Stimulated activated CD8-positive, alpha-beta memory T cell treated with anti-CD3 and anti-CD28 coated beads, Interleukin-4, amount 100 ng/mL, for 4 hours (primary cell): ENCODE measurements at places on chromosomes 6 and 20.

DNA sequence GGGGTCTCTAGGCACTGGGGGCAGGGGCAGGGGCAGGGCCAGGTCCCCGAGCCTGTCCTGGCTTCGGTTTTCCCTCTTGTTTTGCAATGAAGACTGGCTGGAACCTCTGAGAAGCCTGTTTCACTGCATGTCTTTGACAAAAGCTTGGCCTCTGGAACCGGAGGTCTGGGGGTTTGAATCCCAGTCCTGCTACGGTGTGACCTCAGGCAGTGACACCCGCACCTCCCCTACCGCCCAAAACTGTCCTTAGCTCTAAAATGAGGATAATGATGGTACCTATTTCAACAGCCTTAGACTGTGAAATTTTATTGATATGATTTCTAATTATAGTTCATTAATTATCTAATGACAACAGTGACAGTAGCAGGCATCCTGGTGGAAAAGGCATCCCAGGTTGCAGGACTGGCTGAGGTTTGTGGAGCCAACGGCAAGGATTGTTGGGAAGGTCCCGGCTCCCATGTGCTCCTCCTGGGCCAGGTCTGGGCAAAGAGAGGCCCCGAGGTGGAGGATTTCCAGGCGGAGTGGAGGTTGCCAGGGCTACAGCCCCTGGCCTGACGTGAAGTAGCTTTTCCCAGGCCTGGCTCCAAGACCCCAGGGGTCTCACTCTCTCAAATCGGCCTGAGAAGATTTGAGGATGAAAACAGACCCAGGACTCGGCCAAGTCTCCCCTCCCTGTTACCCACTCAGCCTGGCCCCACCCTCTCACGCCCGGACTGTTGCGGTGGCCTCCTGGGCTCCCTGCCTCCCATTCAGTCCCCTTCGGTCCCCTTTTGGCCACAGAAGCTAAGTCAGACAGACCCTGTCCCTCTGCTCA is 57.9 kb downstream of the SNAI1 start:
- DNase-seq = no peak

GRCh38 chr6:48078120-48078519 is 32.9 kb downstream of the PTCHD4 start:
- no peak for DNase-seq

- DNase-seq = no peak
Measured at GRCh38 chr6:72863131-72863530, 241.3 kb downstream of the KCNQ5 start.

DNA sequence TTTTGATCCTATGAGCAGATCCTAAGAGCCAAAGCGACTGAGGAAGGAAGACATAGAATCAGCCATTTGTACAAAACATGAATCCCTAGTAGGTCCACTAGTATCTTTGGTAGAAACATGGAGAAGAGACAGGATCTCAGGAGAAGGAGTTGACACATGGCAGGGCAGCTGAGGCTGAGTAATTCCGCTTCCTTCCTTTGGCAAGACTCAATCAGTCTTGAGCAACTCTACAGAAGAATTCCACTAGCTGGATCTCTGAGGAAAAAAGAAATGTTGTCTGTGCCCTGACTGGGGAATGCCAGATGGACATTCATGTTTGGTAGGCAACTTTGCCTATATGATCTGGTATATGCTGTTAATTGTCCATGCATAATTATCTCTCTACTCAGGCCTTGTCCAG is 35.3 kb downstream of the ESR1 start:
- DNase-seq = no peak

DNA sequence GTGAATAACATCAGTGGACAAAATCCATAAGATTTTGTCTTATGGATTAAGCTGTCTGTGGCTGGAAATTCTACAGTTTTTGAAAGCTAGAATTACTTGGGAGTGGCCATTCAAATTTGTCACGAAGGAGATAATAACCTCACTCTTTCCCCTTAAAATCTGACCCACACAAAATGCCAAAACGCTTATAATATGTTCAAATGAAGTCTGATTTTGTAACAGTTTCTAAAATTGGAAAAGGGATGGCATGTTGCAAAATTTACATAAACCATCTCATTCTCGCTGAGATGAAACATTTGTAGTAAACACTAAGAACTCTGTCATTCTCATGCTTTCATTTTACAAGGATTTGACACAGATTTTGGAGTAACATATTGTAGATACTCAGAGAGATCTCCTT is 112.7 kb downstream of the GJA1 start:
- DNase-seq = no peak

DNA sequence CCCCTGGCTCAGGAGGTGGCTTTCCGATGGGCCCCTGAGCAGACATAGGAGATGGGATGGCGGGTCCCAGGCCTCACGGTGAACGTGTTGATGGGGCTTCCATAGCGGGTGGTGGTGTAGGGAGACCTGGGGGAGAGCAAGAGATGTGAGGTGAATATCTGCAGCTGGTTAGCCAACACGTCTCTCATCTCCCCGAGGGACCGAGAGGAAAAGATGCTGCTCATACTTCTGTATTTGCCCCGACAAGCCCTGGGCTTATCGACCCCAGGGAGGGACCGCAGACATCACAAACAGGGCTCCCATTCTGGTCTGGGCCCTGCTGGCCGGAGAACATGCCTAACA is 38.7 kb downstream of the C6orf132 start:
- no peak for DNase-seq

GRCh38 chr6:129648819-129649491 is 61.0 kb downstream of the ARHGAP18 start:
- no peak for DNase-seq

- no peak for DNase-seq
Measured at GRCh38 chr6:33698494-33698893, 13.0 kb downstream of the UQCC2 start.

DNA sequence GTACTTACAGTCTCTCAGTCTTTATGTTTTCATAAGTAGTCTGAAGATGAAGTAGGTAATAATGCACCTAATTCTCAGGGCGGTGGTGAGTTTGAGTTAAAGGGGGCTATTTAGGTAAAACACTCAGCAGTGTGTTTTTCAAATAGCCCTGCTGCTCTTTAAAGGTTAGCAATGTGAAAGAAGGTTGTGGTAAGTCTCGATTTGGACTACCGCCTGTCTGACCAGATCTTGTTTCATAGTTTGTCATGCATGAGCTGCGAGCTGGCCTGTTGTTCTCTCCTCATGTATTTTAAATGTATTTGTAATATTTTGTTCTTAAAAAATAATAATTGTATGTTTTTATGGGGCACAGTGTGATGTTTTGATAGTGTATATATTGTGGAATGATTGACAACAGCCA is 340.2 kb downstream of the DHX35 start:
- DNase-seq = no peak

DNA sequence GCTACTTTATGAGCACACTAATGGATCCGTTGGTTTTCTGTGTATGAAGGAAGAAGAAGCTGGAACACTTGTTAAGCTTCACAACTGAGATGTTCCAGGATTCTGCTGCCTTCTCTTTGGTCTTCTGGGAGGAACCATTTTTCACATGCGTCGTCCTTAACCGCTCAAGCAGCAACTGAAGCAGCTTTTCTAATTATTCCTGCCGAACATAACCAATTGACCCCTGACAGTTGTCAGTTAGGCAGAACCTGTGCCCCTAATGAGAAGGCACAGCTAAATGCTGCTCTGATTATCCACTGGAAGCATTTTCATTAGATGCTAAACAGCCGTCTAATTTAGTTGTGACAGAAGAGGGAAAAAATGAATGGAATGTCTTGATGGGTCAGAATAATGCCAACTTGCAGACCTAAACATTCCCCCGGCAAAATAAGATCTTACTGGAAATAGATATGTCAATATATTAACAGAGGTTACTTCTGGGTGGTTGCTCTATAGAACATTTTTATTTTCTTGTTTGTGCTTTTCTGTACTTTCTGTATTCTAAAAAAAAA is 85.0 kb upstream of the SMLR1 start:
- DNase-seq = no peak

DNA sequence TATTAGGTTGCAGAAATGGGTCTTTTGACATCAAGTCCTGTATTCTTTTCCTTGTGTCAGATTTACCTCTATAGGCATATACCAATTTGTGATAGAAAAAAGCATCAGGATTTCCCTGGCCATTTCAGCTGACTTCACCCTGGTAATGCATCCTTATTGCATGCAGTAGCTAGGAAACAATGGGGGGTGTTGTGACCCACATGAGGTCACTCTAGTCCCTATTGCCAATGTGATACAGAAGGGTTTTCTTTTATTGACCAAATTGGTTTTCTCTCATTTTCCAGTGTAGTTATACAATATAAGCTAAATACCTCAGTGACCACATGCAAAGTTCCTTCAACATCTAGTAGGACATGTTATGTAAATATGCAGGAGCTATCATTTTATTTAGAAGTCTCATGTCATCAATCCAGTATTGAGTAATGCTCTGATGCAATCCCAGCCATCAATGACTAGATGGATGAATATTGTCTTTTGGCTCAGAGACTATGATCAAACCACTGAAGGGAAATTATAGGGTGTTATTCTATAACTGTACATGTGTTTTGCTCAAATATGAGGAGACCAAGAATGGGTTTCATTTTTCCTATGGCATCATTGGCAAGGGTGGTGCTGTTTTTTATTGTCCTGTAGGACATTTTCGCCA is 177.7 kb downstream of the KLHL32 start:
- DNase-seq = no peak

DNA sequence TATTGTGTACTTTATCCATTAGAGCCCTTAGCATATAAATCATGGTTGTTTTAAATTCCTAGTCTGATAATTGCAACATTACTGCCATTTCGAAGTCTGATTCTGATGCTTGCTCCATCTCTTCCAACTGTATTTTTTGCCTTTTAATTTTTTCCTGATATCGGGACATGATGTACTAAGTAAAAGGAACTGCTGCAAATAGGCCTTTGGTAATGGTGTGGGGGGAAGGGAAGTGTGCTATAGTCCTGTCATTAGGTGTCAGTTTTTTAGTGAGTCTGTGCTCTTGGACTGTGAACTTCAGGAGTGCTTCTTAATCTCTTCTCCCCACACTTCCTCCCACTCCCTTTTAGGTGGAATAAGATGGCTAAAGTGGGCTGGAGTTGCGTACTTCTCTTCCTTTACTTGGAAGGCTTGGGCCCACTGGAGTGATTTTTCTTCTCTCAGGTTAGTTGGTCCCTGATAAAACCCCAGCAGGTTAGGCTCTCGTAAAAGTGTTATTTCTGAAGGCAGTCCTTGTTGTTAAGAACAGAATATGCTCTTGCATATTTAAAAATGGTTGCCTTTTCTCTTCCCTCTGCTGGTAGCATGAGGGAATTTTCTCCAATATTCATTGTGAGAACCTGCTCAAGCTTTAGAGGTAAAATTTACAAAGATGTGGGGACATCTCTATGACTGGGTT is 18.1 kb downstream of the STXBP5 start:
- no peak for DNase-seq

DNA sequence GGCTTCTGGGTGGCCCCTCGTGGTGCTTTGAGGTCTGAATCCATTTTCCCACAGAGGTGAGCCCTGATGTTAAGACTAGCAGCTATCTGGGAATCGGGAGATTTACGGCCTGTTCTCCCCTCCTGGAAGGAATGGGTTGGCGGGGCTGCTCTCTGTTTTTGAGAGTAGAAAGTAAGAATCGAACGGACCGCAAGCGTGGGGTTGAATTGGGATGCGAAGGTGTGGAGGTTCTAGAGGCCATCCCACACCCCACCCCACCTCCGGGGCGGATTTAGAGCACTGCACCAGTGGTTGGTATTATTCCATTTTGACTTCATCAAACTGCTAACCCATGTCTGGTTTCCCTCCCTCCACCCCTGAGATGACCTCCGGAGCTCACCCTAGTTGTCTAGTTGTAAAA is 11.5 kb downstream of the PYGB start:
- DNase-seq = no peak

DNA sequence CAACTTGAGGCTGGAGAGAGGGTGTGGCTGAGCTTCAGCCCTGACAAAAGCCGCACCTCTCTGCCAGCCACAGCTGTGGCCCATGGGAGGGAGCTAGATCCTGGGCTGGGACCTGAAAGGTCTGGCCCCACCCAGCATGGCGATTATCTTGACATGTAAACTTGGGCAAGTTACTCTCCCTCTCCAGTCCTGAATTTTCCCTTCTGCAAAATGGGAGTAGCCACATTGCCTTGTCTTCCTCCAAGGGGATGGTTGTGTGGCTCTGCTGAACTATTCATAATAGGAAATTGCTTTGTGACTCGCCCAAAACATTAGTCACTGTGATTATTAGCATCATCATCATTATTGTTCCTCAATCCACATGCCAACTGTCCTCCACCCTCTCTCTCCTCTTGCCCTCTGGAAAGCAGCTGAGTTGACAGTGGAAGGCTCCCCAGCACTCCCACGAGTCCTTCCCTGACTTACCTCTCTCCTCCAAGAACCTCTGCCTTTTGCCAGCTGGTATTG is 23.0 kb upstream of the RBPJL start:
- DNase-seq = no peak

- no peak for DNase-seq
Measured at GRCh38 chr20:23624324-23624691, 13.4 kb downstream of the CST3 start.

GRCh38 chr6:30720738-30721197 is 616 bp downstream of the TUBB start:
- peak; percentile 35 for DNase-seq

DNA sequence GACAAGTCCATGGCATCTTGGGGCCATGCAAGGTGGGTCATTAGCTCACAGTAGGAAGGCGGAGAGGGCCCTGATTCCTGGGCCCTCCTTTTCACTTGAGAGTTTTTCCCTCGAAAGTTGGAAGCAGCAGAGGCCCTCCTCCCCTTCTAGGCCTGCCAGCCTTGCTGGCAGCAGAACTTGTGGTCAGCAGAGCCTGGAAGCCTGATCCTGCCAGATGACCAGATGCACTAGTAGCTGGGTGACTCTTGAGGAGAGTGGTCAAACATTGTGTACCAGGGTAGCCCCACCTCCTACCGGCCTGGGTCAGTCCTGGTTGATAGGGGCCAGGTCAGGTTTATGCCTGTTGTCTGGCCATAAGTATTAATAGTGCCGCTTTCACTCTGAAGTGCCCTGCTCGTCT is 3.8 kb upstream of the HMGA1 start:
- DNase-seq = no peak

DNA sequence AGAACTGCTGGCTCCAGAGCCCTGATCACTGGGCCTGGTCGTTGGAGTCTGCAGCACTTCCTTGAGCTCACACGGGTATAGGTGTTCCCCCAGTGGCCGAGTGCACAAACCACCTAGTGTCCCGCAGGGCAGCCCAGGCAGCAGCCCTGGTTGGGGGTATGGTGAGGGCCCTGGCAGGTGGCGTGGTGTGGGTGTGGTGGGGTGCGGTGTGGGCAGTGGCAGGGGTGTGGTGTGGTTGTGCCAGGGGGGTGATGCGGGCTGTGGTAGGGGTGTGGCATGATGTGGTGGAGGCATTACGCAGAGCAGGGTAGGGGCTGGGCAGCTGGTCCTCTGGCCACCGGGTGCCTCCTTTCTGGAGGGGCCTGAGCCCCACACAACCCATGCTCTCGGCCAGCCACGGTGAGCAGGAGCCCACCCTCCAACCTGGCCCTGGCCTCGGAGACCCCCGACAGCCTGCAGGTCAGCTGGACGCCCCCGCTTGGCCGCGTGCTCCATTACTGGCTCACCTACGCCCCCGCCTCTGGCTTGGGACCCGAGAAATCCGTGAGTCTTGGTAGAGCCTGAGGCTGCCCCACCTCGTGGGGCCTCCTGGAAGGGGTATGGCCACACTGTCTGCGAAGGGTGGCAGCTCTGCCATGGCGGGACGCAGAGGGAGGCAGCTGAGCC is 20.5 kb downstream of the COL20A1 start:
- DNase-seq = no peak
